ENCODE measurements at places on chromosomes 12 and 14. TPM values are rescaled to one million over a fixed set of nuclear protein-coding genes. Genes with fewer than 3 reads are reported as not detected.

GRCh38 chr12:78395961-78396360, 468.6 kb upstream of the SYT1 start:
- no peaks in the 10 kb centered on the region for H3K27me3 ChIP-seq
- no peak overlapping the region for H3K27ac ChIP-seq
- DNase-seq, result no peak
- H3K36me3 ChIP-seq, result no peaks in the 10 kb centered on the region

DNA sequence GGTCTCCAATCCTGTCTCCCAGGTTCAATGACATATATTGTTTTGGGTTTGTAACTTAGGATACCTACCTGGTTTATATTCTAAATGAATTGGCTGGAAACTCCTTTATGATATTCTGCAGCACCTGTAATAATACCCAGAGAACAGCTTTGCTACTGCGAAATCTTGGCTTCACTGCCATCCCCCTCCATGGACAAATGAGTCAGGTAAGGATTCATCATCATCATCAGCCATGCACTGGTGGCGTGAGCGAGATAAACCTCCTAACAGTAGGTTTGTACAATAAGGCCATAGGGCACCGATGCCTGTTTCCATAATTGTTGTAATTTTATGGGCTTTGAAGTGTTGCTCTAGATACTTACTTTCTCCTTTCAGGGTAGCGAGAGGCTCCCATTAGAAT, 10.7 kb downstream of the DDX47 start:
- no peak for DNase-seq
- no peaks in the 10 kb centered on the region for H3K27me3 ChIP-seq

DNA sequence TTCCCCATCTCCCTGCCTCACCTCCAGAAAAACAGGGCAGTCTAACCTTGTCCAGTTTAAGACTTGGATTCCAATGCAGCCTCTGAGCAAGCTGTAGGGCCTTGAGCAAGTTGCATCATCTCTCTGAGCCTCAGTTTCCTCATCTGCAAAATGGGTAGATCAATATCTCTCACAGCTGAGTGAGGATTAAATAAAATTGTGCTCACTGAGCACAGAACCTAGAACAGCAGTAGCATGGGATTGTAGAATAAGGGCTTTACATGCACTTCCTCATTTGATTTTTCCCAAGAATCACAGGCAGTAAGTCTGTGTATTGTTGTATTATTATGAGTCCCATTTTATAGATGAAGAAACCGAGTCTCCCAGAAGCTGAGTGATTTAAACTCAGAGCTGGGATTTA, 2.0 kb downstream of the DTX1 start:
- H3K36me3 ChIP-seq, result no peaks in the 10 kb centered on the region
- H3K27ac ChIP-seq, result no peak overlapping the region
- DNase-seq, result no peak
- H3K27me3 ChIP-seq, result no peaks in the 10 kb centered on the region

- no peak overlapping the region for H3K4me3 ChIP-seq
- peaks cover 6% of the 10 kb centered on the region for H3K36me3 ChIP-seq
- DNase-seq, result no peak
These were observed 31.5 kb upstream of the ANO6 start for GRCh38 chr12:45184147-45184963.

DNA sequence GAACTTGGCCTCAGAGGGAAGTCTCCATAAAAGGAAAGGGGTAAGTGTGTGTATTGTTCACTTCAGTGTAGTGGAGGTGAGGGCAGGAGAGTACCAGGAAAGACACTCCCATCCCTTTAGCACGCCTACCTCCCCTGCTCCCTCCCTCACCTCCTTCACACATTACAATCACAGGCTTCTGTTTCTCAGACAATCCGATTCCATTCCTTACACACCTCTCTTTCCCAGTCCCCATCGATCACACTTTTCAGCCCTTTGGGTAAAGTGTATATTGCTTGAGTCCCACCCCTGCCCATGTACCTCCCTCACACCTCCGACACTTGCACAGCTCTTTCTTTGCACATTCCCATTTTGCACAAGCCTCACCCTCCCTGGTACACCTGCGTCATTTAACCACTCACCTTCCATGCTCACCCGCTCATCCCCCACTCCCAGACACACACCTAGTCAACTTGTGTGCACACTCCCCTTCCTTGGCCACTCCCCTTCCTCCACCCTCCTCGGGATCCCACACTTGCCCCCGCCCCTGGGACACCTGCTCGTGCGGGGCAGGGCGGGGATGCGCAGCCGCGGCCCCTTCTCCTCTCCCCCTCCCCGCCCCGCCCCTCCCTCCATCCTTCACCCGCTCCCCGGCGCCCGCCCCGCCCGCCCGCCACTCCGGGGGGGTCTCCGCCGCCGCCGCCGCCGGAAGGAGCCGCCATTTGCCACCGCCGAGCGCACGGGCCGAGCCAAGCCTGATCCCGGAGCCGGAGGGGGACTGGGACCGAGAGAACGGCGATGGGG, at the start of gene MARCHF9:
MARCHF9 (plus strand) TSS at position 693 of the 783 bp plus-strand sequence. CDS start 426 bp downstream, outside the sequence.
- peak within 1 kb of the TSS; percentile 81 for H3K4me3 ChIP-seq
- DNase-seq, result peak; percentile 92
- no peaks in the 10 kb centered on the region for H3K27me3 ChIP-seq
- H3K36me3 ChIP-seq, result peaks cover 36% of the 10 kb centered on the region

- DNase-seq, result no peak
- H3K27me3 ChIP-seq, result no peaks in the 10 kb centered on the region
- H3K27ac ChIP-seq, result no peak overlapping the region
- no peaks in the 10 kb centered on the region for H3K36me3 ChIP-seq
- no peaks in the 10 kb centered on the region for H3K4me1 ChIP-seq
- no peak overlapping the region for H3K4me3 ChIP-seq
These were observed 141.0 kb downstream of the RASSF9 start for GRCh38 chr12:85695097-85695715.

- peaks cover 41% of the 10 kb centered on the region for H3K4me1 ChIP-seq
- DNase-seq, result peak; percentile 56
- no peaks in the 10 kb centered on the region for H3K27me3 ChIP-seq
These were observed 4.1 kb upstream of the IFNG start for GRCh38 chr12:68163560-68164081.

GRCh38 chr12:87509237-87509820, 519.9 kb downstream of the C12orf50 start:
- no peaks in the 10 kb centered on the region for H3K36me3 ChIP-seq
- H3K27me3 ChIP-seq, result no peaks in the 10 kb centered on the region
- DNase-seq, result no peak
- H3K27ac ChIP-seq, result no peak overlapping the region
- H3K4me1 ChIP-seq, result no peaks in the 10 kb centered on the region
- H3K4me3 ChIP-seq, result no peak overlapping the region

Gene BDKRB1
- total RNA-seq, result not detected

GRCh38 chr12:104386461-104386860, 70.3 kb upstream of the CHST11 start:
- peaks cover 19% of the 10 kb centered on the region for H3K4me1 ChIP-seq
- peaks cover 3% of the 10 kb centered on the region for H3K27me3 ChIP-seq
- DNase-seq, result no peak
- H3K36me3 ChIP-seq, result no peaks in the 10 kb centered on the region

Gene MORN3
- total RNA-seq, result 2.7 TPM

Gene RTL1
- not detected for total RNA-seq

Gene RHNO1
- 68.0 TPM for total RNA-seq

- DNase-seq, result no peak
- H3K4me1 ChIP-seq, result peaks cover 71% of the 10 kb centered on the region
- no peaks in the 10 kb centered on the region for H3K27me3 ChIP-seq
- no peak overlapping the region for H3K4me3 ChIP-seq
These were observed 19.7 kb downstream of the ELK3 start for GRCh38 chr12:96213869-96214268.

DNA sequence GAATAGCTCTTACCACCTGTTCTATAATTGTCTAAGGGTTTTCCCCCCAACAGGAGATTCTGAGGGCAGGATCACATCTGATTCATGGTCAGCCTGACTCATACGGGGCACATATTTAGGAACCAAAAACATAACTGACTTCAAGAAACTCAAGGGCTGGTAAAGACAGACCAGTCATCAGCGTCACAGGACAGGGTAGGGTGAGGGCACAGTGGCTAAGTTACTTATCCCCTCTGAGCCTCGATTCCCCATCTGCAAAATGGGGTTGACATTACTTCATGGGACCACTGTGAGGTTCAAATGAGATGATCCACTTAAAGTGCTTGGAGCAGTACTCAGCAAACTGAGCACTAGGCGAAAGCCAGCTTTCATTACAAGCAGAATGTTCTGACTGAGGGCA, 606 bp downstream of the CINP start:
- H3K4me3 ChIP-seq, result no peak overlapping the region
- peak; percentile 80 for DNase-seq
- H3K27ac ChIP-seq, result peak overlapping the region; percentile 96
- peaks cover 12% of the 10 kb centered on the region for H3K36me3 ChIP-seq
- peaks cover 26% of the 10 kb centered on the region for H3K4me1 ChIP-seq
- H3K27me3 ChIP-seq, result no peaks in the 10 kb centered on the region

- no peaks in the 10 kb centered on the region for H3K4me1 ChIP-seq
- DNase-seq, result no peak
- no peak overlapping the region for H3K27ac ChIP-seq
These were observed 65.6 kb upstream of the FUT8 start for GRCh38 chr14:65346895-65347294.

Gene DHH
- total RNA-seq, result not detected

Gene KRT81
- total RNA-seq, result not detected

GRCh38 chr12:131282292-131283080, 328.8 kb downstream of the ADGRD1 start:
- no peaks in the 10 kb centered on the region for H3K4me1 ChIP-seq
- DNase-seq, result no peak
- H3K4me3 ChIP-seq, result no peak overlapping the region
- H3K27me3 ChIP-seq, result peaks cover 3% of the 10 kb centered on the region
- H3K27ac ChIP-seq, result no peak overlapping the region

Gene GALC
- total RNA-seq, result 14.7 TPM

Gene STAC3
- total RNA-seq, result 1.9 TPM

- no peak overlapping the region for H3K27ac ChIP-seq
- DNase-seq, result no peak
- peaks cover 4% of the 10 kb centered on the region for H3K4me1 ChIP-seq
- H3K36me3 ChIP-seq, result no peaks in the 10 kb centered on the region
These were observed 24.4 kb upstream of the PTPRB start for GRCh38 chr12:70661466-70662161.

DNA sequence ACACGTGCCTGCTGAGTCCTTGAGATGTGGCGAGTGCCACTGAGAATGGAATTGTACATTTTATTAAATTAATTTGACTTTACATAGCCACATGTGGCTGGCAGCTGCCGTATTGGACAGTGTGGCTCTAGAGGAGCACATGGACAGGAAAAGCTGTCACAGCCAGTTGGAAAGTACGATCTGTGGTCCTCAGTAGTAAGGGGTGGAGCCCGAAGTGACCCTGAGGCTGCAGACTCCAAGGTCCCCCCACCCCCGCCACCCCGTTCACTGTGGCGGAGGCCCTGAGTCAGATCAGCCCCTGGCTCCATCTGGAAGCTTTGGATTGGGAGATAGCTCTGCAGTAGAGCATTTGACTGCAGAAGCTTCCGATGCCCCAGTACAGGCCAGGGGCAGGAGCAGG, 25.8 kb upstream of the BEGAIN start:
- DNase-seq, result no peak
- no peaks in the 10 kb centered on the region for H3K36me3 ChIP-seq
- H3K4me3 ChIP-seq, result no peak overlapping the region
- no peaks in the 10 kb centered on the region for H3K27me3 ChIP-seq
- peaks cover 9% of the 10 kb centered on the region for H3K4me1 ChIP-seq

DNA sequence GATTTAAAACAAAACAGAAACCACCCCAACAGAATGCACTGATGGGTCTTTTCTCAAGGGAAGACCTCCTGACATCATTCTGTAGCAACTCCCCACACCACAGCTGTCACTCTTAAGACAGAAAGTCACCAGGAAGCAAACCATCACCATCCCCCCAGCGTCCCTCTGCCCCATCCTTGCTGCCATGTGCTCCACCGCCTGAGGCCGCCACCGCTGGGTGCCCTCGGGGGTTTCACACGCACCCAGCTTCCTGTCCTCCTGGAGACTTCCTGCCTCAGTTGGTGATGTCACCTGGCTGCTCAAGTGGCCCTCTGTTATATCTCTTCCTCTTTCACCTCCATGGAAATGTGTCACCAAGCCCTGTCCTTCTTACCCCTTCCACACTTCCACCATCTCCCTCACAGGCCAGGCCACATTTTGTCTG, 71.4 kb upstream of the GPR68 start:
- peaks cover 81% of the 10 kb centered on the region for H3K4me1 ChIP-seq
- H3K4me3 ChIP-seq, result peak overlapping the region; percentile 65
- no peaks in the 10 kb centered on the region for H3K27me3 ChIP-seq
- DNase-seq, result peak; percentile 95

DNA sequence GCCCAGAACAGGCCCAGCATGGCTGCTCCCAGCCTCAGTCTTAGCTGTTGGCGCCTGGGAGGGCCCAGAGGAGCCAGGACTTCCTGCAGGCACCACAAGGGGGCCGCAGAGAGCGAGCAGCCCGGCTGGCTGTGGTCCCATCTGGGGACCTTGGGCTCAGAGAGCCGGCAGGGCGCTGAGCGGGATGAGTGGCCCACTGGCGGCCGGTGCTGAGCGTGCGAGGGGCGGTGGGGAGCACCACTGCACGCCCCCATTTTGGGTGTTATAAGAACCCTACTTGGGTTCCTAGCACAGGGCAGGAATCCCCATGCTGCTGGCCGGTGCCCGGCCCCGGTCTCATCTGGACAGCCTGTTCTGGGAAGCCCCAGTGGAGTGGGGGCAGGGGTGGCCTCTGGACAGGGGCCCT, 25.9 kb upstream of the CRIP2 start:
- H3K36me3 ChIP-seq, result peaks cover 12% of the 10 kb centered on the region
- no peak overlapping the region for H3K27ac ChIP-seq
- DNase-seq, result peak; percentile 67

Gene SERPINA3
- not detected for total RNA-seq

Gene DCN
- total RNA-seq, result not detected

Measured in activated CD4-positive, alpha-beta memory T cell treated with anti-CD3 and anti-CD28 coated beads for 36 hours (primary cell).